ENCODE measurements at places on chromosomes 7 and 10. TPM values are rescaled to one million over a fixed set of nuclear protein-coding genes. Genes with fewer than 3 reads are reported as not detected.
A peak's percentile ranks its signal among the peaks of the same experiment; 100 is the strongest.

The CYP2C18 gene
- total RNA-seq: not detected

DNA sequence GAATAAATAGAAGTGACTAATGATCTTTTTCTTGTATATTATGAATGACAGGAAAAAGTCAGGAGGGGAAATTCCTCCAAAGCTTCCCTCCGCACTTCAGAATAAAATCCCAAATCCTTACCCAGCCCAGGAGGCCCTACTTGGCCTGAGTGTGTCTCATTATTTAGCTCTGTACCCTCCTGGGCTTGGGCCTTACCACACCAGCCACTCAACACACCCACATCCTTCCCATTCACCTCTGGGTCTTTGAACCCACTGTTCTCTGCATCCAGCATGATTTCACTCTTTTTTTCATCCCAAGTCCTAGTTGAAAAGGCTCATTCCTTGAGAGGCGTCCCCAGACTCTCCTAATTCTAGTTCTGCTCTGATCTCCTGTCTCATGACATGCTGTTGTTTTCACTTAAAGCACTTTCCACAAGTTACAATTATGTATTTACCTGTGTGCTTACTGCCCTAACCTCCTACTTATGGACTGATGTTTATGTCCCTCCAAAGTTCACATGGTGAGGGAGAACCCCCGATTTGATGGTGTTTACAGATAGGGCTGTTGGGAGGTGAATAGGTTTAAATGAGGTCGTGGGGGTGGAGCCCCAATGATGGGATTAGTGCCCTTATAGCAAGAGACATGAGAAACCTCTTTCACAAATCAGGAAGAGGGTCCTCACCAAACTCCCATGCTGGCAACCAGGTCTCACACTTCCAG lies 6.4 kb downstream of the NOD1 start:
- no peak for DNase-seq

The RET gene
- 0.37 TPM for total RNA-seq

DNA sequence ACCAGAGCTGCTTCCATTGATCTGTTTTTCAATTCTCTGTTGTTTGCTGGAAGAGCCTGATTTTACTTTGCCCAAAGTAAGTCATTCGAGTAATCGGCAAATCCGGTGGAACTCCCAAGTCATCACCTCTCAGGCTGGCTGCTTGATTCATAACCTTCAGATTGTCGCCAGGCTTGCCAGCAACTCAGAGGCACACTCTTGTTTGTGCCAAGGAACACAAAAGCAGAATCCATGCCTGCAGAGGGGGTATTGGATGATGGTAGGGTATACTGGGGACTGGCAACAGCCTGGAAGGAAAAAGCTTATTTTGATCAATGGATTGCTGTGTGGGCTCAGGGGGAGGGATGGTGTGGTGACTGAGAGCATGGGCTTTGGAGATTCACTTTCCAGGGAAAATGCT lies 542.4 kb downstream of the SORCS3 start:
- no peak for DNase-seq

The CYP2C19 gene
- 7.8 TPM for total RNA-seq

- no peak for DNase-seq
Measured at GRCh38 chr10:99443500-99443899, 13.1 kb upstream of the GOT1 start.

GRCh38 chr10:34628174-34628796 lies 186.8 kb downstream of the PARD3 start:
- DNase-seq: peak; percentile 76

The GLI3 gene
- total RNA-seq: 6.0 TPM

DNA sequence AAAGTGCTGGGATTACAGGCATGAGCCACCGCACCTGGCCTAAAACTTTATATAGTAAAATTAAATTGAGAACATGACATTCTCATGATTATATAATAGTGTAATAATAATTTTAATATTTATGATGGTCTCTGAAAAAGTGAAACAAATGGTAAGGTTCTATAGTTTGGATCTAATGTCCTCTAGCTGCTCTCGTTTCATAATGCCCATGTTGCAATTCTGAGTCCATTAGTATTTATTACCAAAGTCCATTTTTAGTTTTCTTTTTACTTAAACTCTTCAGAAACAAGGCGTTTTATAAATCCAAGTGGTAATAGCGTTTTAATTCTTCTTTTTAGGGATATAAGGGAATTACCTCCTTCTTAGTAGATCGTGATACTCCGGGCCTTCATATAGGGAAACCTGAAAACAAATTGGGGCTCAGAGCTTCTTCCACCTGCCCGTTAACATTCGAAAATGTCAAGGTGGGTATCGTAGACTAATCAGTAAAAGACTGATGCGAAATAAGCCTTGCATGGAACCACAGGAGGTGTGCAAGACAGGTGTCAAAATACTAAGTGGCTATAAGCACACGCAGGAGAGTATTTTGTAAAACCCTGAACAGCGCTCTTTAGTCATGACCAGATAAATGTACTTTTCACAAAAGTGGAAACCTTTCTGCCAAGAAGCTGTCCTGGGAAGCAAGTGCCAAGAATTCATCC lies 34.1 kb downstream of the ACADSB start:
- no peak for DNase-seq

DNA sequence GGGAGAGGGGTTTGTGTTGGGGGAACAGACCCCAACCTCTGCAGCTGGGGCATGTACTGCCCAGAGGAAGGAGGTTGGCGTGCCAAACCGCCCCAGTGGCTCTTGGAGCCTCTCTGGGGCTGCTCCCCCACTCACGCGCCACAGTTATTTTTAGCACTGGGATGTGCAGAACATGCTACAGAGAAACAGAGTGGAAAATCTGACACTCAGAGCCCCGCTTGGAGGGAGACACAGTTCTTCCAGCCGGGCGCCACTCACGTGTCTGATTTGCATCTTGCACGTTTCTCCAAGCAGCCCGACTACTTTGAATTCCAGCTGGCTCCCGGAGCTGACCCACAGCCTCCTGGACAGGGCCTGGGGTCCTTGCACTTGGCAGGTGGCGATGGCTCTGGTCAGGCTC lies 182.0 kb downstream of the RPS24 start:
- DNase-seq: peak; percentile 65

DNA sequence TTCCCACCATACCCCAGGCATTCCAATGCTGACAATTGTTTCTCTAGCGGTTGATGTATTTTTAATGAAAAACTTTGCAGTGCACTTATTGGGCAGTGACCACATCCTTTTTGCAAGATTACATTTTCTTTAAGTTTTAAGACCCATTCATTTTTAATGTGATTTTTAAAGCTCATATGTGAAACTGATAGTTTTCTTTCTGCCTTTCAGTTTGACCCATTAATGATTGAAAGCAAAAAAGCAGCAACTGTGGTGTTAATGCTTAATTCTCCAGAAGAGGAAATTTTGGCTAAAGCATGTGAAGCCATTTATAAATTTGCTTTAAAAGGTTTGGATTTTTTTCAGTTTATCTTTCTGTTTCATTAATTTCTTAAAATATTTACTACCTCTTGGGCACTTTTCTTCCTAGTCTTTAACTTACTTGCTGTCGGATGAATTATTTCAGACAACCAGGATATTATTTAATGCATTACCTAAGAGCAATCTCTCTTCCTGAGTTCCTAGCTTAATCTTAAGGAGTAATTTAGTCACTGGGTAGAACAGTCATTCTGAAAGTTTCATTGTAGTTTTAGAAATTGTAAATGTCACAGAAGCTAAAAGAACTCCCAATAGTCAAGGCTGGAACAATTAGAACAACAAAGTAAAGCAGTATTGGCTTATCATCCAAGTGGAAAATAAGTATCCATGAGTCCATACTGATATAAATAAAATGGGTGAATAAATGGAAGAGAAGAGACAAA lies 18.3 kb downstream of the ARMC3 start:
- DNase-seq: no peak

DNA sequence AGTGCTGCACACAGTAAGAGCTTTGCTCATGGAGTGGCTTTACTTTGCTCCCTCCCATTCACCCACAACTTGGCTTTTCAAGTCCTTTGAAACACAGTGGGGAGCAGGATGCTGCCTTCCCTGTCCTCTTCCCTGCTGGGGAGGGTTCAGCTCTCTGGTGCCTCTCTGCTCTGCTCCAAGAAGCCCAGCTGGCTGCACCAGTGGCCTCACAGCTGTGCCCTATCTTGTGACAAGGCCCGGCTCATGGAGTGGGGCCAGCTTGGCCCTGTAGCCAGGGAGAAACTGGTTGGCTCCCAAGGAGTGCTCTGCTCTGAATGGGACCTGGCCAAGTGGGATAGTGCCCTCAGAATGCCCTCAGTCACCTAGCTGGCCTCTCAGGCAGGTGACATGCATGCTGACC lies 212.3 kb upstream of the ZMIZ1 start:
- no peak for DNase-seq

- DNase-seq: no peak
Measured at GRCh38 chr10:69500864-69501468, 49.7 kb downstream of the TSPAN15 start.

The CASP7 gene
- 233 TPM for total RNA-seq

The TSPAN12 gene
- 34.9 TPM for total RNA-seq

DNA sequence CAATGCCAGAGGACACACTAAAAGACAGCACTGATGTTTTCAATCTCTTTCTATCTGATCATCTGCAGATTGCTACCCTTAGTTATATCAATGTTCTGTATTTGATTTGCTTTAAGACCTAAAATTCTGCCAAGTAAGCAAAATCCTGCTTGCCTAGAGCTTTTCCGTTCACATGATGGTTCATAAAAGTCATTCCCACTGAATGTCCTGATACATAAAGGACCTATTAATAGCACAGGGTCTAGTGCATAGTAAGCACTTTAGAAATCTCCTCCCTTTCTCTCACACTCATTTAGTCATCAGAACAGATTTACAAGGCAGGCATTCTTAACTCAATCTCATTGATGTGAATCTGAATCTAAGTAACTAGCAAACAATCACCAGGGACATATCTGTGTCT lies 68.8 kb downstream of the PCGF5 start:
- no peak for DNase-seq

DNA sequence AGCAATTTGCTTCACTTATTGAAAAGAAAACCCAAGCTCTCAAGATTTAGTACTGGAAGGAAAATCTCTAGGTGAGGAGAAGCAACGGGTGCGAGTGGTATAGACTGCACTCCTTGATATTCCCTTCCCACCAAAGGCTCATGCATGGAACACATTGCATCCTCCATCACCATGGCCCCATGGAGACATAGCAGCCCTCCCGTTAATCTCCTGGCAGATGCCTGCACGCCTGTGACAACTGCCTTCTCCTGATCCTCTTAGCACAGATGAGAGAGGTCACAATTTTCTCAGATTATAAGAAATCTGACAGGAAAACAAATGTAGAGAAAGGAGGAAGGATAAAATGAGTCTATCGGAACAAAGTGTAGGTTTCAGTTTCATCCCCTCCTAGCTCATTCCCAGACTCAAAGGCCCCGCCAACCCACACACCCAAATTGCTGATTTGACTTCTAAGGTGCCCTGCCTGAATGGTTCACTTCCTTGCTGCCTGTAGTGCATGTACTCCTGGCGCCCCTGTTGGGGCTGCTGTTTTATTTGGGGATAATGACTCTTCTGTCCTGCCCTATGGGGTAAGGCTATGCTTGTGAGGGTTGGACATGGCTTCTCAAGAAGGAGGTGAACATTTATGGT lies 50.0 kb downstream of the PLXNA4 start:
- no peak for DNase-seq

- no peak for DNase-seq
Measured at GRCh38 chr7:56125831-56126230, 9.6 kb upstream of the NUPR2 start.

DNA sequence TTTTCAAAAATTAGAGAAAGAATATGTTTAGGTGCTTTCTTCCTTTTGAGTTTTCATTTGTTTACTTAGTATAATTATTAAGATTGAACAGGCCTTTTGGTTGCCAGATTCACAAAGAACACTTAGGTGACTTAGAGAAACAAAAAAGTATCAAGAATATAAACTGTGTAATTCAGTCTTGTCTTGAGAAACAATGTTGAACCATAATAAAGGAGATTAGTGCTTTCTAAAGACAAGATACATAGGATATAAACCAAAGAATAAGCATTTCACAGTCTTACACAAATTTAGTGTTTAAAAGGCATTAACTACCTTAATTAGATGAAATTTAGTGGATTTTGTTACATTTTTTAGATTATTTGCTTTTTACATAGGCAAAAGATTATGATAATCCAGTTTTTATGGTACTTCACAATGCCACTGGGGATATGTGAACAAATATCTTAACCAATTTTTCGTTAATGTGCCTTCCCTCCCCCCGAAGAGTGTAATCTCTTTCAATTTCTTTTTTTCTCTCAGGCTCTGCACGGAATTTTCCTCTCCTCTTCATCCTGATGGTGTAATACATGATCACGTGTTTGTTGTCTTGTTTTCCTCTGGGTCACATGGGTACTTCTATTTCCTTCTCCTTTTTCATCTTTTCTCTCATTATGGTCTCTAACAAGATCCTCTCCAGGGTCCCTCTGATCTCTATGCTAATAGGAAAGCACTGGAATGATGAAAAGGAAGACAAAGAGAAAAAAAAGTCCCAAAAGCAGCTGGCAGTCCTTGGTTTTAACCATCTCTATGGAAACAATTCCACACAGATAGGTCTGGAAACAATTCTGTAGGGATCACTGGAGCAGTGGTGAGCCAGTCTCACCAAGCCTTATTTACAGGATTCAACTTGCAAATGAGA lies 3.7 kb upstream of the HNRNPH3 start:
- DNase-seq: no peak

GRCh38 chr7:27955011-27955410 lies 215.0 kb downstream of the TAX1BP1 start:
- DNase-seq: no peak

DNA sequence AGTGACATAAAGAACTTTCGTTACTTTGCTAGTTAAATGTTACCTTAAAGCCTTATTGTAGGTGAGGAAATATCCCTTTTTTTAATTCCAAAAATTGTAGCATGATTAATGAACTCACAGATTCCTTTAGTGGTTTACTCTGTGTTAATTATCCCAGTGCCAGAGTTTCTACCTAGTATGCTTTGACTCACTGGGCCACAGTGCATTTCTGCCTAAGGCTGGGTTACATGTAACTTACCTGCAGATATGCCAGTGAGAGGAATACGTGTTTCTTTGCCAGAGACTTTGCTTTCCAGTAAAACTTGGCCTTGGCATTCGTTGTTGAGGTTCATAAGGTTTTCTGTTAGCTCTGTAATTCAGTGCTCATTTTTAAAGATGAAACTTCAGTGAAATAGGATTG lies 380.8 kb upstream of the LRGUK start:
- no peak for DNase-seq

GRCh38 chr7:14583518-14583917 lies 319.0 kb downstream of the DGKB start:
- no peak for DNase-seq

DNA sequence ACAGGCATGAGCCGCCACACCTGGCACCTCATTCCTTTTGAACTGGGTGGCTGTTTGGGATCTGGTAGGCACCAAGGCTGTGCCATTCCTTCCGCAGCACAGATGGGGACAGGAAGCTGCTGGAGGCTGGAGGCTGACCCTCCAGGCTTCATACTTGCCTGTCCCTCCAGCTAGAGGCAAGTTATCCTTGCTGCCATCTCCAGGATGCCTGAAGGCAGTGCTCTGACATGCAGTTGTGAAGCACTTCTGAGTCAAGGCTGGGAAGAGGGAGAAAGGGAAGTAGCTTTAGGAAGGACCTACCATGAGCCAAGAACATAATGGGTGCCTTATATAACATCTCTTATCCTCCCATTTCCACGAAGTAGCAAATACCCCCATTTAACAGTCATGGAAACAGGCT lies 9.5 kb downstream of the MARVELD1 start:
- no peak for DNase-seq

The PDCD4 gene
- total RNA-seq: 724 TPM

Measured in transverse colon (tissue), 4 donors.